ENCODE measurements at places on chromosomes 3 and 15. TPM values are rescaled to one million over a fixed set of nuclear protein-coding genes. Genes with fewer than 3 reads are reported as not detected.

DNA sequence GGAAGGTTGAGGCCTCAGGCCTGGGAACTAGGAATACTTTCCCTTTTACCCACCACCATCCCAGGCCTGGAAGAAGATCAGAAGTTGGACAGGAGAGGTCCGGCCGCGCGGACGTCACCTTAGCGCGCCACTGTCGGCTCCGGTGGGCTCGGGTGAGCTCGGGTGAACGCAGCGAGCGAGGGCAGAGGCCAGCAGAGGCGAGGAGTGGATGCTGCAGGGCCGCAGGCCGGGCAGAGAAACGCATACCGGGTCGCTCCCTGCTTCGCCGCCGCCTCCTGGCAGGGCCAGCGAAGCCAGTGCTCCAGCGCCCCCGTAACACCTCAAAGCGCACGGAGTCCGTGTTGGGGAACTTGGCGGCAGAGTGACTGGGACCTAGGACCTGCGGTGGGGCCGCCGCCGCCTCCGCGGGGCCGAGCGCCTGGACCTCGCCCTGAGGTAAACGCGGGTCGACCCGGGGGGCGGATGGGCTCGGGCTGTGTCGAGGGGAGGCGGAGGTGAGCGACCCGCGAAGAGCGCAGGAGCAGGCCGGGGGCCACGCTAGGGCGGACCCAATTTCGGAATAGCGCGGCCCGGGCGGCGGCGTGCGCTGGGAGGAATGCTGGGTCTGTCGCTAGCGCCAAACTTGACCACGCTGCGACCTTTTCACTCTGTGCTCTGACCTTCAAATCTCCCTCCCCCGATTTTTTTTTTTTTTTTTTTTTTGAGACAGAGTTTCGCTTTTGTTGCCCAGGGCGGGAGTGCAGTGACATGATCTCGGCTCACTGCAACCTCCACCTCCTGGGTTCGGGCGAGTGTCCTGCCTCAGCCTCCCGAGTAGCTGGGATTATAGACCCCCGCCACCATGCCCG, 1.6 kb downstream of the CYP11A1 start:
- H3K4me1 ChIP-seq = peaks cover 3% of the 10 kb centered on the region
- peaks cover 35% of the 10 kb centered on the region for H3K27me3 ChIP-seq
- no peak overlapping the region for H3K27ac ChIP-seq
- DNase-seq = no peak
- peak overlapping the region; percentile 24 for H3K4me3 ChIP-seq

DNA sequence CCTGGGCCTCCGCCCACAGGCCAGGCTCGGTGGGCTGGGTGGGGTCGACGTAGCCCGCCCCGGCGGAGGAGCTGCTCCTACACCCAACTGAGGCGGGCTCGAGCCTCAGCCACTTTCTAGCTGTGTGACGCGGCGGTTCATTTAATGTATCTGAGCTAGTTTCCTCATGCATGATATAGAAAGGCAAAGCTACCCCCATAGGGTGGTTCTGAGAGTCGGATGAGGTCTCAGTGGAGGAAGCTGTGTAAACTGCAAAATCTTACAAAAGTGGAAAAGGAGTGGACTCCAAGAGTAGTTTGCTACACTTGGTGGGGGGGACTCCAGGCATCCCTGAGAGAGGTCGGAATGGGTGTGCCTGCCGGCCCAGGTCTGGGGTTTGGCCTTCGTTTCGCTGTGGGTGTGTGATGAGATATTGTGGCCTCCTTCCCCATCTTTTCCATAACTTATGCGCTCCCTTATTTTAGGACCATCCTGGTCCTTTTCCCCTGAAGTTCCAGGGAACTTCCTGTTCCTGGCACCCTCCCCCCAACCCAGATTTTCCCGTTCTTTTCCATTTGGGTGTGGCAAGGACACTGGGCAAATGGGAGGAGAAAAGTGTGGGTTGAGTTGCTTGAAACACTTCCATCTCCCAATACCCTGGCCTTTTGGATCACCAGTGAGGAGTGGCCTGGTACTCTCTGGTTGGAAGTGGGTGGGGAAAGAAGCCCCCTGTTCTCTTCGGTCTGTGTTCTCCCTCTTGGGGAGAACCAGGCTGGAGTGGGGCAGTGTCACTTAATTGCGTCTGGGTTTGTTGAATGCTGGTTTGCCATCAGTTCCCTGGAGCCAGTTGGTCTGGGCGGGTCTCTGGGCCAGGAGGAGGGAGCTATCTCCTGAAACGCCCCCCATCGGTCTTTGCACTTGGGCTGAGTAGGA, 1.1 kb downstream of the PDIA5 start:
- H3K27ac ChIP-seq = no peak overlapping the region
- peak overlapping the region; percentile 81 for H3K4me3 ChIP-seq
- H3K4me1 ChIP-seq = peaks cover 31% of the 10 kb centered on the region
- no peaks in the 10 kb centered on the region for H3K27me3 ChIP-seq
- no peak for DNase-seq
- H3K36me3 ChIP-seq = no peaks in the 10 kb centered on the region

DNA sequence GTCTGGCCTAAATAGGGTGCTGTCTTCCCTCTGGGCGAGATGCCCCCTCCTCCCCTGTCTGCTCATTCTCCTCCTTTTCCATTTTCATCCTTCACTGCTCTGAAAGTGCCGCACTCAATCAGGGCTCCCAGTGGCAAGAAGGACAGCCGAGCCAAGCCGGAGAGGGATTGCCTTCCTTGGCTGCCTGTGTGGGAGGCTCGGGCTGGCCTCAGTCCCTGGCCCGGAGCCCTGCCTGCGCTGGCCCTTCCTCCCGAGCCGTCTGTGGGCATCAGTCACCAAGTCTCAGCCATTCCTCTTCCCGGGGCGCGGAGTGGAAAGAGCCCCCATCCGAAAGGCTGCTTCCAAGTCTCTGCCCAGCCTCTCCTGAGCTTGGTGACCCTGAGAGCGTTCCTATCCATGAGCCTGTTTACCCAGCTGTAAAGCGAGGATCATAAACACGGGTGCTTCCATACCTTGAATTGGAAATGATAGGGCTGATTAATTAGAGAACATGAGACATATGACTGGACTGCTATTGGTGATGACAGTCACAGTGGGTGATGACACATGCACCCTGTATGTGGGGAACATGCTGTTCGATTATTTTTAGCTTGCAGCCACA, 59.1 kb upstream of the TLE3 start:
- peaks cover 1% of the 10 kb centered on the region for H3K27me3 ChIP-seq
- no peak overlapping the region for H3K4me3 ChIP-seq
- H3K27ac ChIP-seq = no peak overlapping the region
- H3K36me3 ChIP-seq = no peaks in the 10 kb centered on the region
- H3K4me1 ChIP-seq = no peaks in the 10 kb centered on the region

DNA sequence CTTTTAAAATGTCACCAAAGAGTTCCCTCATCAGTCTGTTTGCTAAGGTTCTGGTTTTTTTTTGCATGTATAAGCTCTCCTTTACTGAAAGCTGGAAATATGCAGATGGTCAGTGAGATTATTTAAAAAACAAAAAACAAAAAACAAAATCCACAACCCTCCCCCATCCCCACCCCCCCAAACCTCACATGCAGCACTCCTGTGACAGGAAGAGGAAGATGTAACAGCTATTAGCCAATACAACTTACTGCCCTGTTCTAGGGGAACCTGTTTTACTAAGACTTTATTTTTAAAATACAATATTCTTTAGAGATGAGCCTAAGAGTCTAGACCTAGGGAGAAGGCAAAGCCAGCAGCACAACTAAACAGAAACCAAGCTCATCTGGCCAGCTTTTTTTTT, 39.5 kb downstream of the ANP32A start:
- no peak for DNase-seq
- H3K36me3 ChIP-seq = peaks cover 49% of the 10 kb centered on the region
- no peaks in the 10 kb centered on the region for H3K27me3 ChIP-seq
- peaks cover 23% of the 10 kb centered on the region for H3K4me1 ChIP-seq

DNA sequence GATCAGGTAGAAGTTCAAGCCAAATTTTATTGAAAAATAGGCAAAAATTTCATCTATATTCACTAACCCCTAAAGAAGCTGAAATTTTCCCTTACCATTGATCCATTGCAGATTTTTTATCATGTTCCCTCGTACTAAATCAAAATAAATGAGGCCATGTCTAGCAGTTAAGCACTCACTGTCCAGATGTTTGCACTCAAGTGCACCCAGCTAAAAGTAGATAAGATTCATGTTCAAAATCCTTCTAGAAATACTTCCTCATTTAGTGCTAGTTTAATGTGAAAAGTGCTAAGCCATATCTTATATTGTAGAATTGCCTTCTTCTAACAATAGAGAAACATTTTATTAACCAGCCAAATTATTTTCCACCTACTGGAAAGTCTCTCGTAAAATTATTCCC, 164.7 kb upstream of the UBE2E2 start:
- H3K4me1 ChIP-seq = no peaks in the 10 kb centered on the region
- no peak for DNase-seq
- H3K27me3 ChIP-seq = no peaks in the 10 kb centered on the region
- H3K4me3 ChIP-seq = no peak overlapping the region

DNA sequence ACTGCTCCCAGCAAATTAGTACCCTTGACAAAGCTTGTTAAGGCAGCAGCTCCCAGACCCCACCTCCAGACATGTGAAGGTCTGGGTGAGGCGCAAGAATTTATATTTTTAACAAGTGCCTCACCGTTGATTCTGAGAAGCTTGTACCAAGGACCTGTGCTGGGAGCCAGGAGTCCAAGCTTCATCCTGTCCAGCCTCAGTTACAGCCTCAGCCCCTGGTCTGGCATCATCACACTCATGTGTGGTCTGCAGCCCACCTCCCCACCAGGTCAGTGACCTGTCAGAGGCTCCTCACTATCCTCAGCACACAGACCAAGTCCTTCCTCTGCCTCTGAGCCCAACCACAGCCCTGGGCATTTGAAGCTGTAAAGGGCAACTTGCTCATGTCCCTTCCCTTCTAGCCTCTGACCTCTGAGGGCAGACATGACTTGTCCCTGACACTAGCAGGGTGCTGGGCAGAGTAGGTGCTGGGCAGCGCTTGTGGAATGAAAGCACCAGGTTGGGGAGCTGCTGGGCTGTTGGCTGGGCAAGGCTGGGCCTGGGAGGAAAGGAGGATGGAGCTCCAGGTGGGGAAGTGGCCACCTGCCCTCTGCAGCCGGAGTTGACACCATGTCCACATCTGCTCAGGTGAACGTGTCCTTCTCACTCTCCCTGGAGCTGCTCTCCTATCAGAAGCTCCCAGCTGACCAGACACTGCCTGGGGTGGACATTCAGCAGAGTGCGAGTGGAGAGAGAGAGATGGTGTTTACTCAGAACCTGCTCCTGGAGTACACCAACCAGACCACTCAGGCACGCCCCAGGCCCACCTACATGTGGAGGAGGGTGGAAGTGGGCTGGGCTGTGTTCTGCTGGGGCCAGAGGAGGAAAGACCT, 16.9 kb downstream of the ACAA1 start:
- peaks cover 21% of the 10 kb centered on the region for H3K36me3 ChIP-seq
- H3K4me3 ChIP-seq = no peak overlapping the region
- DNase-seq = no peak
- no peak overlapping the region for H3K27ac ChIP-seq

DNA sequence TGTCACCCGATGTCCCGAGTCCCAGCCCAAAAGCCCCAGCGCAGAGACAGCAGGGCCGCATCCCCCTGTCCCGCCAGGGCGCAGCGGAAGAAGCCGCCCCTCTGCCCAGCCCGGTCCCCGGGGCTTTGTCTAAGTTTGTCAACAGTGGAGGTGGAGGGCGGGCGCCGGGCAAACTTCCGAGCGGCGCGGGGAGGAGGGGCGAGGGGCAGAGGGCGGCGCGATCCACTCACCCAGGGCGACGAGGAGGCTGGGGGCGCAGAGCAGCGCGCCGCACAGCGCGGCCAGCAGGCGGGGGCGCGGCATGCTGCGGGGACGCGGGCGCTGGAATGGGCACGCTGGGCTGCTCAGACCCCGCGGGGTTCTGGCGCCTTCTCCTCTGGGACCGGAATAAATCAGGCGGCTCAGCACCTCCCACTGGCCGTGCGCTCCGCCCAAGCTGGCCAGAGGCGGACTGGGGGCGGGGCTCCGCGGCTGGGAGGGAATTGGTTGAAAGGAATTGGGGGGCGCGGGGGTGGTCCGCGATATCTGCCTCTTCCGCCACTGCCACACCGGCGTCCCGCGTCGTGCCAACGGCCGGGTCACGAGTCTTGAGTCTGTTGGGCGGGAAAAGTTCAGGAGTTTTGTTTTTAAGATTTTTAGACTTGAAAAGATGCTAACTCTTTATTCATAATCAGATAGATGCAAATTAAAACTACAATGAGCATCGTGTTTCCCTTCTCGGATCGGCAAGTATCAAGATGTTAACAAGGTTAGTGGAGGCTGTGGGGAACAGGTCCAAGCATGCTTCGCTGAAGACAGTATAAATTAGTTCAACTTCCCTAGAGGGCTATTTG, at the start of gene MFGE8:
TSS of gene MFGE8 (minus strand) at position 363 of the 833 bp plus-strand sequence. CDS start at position 303, 60 bp downstream.
- peaks cover 17% of the 10 kb centered on the region for H3K4me1 ChIP-seq
- peak; percentile 78 for DNase-seq
- H3K27me3 ChIP-seq = peaks cover 2% of the 10 kb centered on the region
- peak within 1 kb of the TSS; percentile 76 for H3K4me3 ChIP-seq

GRCh38 chr15:73369154-73369694, 466 bp upstream of the HCN4 start:
- H3K27me3 ChIP-seq = peaks cover 38% of the 10 kb centered on the region
- H3K4me3 ChIP-seq = no peak overlapping the region

- peaks cover 18% of the 10 kb centered on the region for H3K36me3 ChIP-seq
- H3K27ac ChIP-seq = peak overlapping the region; percentile 33
- no peaks in the 10 kb centered on the region for H3K27me3 ChIP-seq
- no peak overlapping the region for H3K4me3 ChIP-seq
- peaks cover 50% of the 10 kb centered on the region for H3K4me1 ChIP-seq
Measured at GRCh38 chr15:41928637-41929620, 35.1 kb upstream of the SPTBN5 start.

The TMIE gene
- 0.93 TPM for total RNA-seq

DNA sequence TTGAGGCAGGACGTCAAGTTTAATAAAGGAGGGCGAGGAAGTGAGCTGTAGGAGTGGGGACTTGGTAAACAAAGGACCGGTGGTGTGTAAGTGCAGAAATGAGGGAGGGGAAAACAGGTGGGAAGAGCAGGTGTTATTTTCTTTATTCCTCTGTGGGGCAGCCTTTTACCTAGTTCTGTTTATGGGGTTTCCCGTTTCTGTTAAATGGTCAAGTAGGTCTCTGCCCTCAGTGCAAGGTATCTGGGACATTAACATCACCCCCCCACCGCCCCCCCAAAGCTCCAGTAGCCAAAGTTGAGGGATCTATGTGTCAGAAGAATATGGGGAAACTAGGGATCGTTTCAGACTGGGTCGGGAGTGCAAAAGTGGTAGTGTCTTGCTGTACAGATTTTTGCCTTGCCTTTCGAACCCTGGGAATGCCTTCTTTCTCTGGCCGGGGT, 893 bp downstream of the MGA start:
- peaks cover 39% of the 10 kb centered on the region for H3K4me1 ChIP-seq
- H3K27me3 ChIP-seq = no peaks in the 10 kb centered on the region
- H3K4me3 ChIP-seq = peak overlapping the region; percentile 86
- peaks cover 2% of the 10 kb centered on the region for H3K36me3 ChIP-seq

DNA sequence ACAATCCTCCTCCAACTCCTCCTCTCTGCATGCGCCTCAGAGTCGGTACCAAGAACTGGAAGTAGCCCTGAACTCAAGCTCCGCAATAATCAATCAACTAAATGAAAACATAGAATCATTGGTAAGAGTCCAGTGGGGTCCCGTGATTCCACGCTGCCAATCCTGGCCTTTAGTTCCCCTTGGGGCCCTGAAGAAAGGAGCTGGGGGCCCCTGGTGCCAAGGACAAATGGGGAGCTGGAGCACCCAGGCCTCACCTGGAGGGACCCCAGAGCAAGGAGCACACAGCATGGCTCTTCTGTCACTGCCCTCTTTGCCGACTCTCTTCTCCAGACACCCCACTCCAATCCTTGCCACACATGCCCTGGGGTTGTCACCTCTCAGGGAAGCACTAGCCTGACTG, 80.3 kb downstream of the ADAMTS7 start:
- H3K4me3 ChIP-seq = no peak overlapping the region
- DNase-seq = no peak
- H3K27ac ChIP-seq = no peak overlapping the region

Measured in activated CD4-positive, alpha-beta memory T cell treated with anti-CD3 and anti-CD28 coated beads for 36 hours (primary cell).